Activated CD8-positive, alpha-beta memory T cell treated with anti-CD3 and anti-CD28 coated beads, Interleukin-2, amount 10 ng/mL, durations not matched to agents 7 days and 5 days (primary cell): ENCODE measurements at places on chromosomes 1 and 21. TPM values are rescaled to one million over a fixed set of nuclear protein-coding genes. Genes with fewer than 3 reads are reported as not detected.

The SPEN gene
- 74.6 TPM for total RNA-seq

The KDM1A gene
- total RNA-seq: 59.4 TPM

- DNase-seq: no peak
Measured at GRCh38 chr1:168842916-168843315, 113.9 kb upstream of the DPT start.

DNA sequence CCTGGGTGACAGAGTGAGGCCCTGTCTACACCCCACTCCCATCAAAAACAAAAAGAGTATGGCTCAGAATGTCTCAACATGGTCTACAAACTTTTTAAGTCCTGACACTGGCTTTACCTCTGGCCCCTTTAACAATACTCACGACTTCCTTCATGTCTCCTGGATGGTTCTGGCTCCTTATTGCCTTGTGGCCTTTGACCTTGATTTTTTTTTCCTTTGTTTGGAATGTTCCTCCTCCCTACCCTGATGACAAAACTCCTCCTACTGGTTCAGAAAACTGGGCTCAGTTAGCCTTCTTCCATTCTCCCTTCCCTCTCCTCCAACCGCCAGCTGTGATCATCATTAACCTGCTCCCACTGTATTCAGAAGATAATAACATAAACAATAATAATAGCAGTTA lies 4.6 kb upstream of the SOAT1 start:
- DNase-seq: no peak

GRCh38 chr21:43842742-43843141 lies 22.3 kb upstream of the AGPAT3 start:
- no peak for DNase-seq
